NCI-H2081 treated with DMSO at 0.1 percent for 48 hours (cell line): ENCODE measurements at places on chromosomes 16 and 17.

GRCh38 chr17:13272296-13272695, 254.5 kb upstream of the ELAC2 start:
- no peak for DNase-seq

DNA sequence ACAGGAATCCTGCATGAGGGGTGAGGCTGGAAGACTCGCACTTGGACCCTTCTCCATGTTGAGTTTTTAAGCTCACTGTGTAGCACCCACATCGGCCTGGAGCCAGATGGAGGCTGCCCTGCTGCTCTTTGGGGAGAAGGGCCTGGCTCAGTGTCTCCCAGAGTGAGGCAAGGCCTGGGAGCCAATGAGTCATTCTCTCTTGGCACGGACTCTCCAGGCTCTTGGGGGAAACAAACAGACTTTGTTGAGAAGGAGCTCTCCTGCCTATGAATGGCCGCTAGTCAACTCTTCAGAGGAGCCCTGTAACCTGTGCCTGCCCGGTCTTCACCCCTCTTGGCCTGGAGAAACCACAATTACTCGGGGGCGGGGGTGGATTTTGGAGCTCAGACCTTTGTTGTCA, 50.8 kb upstream of the MAF start:
- no peak for DNase-seq

DNA sequence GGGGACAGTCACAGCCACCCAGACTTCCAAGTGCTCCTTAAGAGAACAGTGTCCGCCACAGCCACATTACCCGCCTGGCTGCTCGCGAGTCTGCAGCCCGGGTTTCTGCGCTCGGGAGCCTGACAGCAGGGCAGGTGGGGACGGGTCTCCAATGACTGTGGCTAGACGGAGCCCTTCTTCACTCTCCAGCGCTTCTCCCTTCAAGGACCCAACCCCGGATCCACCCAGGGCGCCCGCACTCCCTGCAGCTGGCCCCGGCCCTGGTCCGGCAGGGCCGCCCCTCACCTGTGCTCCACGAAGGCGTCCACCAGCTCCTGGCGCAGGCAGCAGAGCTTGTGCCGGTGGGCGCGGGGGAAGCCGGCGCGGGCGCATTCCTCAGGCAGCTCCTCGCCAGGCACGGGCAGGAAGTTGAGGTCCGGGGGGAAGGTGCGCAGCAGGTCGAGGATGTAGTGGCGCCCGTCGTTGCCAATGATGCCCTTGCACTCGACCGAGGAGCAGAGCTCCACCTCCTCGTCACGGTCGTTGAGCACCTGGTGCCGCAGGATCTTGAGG, 13.9 kb downstream of the CLUH start:
- DNase-seq: no peak

GRCh38 chr16:13503960-13504635, 415.9 kb upstream of the ERCC4 start:
- no peak for DNase-seq

DNA sequence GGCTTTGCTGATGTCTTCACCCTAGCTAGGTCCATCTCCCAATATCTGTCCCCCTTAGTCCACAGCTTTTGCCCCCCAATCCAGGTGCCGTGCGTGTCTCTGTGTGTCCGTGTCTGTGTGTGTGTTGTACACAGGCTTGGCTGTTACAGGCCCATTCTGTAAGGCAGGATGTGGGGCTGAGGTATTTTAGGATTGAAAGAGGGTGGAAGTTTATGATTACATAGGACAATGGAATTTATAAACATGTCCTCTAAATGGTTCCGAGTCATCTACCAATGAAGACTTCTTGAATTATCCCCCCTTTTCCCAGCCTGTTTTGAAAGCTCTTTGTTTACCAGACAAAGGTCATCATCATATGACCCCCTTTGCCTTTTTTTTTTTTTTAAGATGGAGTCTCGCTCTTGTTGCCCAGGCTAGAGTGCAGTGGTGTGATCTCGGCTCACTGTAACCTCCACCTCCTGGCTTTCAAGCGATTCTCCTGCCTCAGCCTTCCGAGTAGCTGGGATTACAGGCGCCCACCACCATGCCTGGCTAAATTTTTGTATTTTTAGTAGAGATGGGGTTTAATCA, 21.9 kb downstream of the ACE start:
- DNase-seq: no peak

GRCh38 chr16:3065069-3065741, at the start of gene IL32:
TSS of gene IL32 (plus strand) at chr16:3065640. CDS start at chr16:3065812, 172 bp downstream.
- no peak for DNase-seq

GRCh38 chr17:51059781-51060180, 60.9 kb downstream of the SPAG9 start:
- DNase-seq: no peak

DNA sequence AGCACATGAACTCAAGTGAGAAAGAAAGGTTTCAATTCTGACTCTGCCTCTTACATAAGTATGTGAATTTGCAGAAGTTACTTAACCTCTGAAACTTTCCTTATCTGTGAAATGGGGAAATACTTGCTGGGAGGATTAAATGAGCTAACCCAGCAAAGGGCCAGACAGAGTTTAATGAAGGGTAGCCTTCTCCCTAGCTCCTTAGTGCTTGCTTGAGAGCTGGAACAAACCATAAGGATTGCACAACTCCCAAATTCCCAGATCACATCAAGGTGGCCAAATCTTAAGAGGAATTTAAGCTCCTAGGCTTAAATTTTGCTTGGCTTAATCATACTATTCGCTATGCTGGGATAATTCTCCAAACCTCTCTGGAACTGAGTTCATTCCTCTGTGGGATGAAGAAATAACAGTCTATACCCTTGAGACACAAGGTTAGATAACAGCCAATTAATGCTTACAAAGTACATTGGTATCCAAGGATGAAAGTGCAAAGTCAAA, 11.8 kb upstream of the WSB1 start:
- no peak for DNase-seq

DNA sequence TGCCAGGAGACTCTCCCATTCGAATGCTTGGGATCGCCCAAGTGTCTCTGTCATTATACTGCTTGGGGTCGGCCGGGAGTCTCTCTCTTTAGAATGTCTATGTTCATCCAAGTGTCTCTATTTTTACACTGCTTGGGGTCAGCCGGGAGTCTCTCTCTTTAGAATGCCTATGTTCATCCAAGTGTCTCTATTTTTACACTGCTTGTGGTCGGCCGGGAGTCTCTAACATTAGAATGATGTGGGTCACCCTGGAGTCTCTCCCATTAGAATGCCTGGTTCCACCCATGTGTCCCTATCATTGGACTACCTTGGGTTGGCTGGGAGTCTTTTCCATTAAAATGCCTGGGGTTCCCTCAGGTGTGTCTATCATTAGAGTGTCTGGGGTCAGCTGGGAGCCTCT, 2230.4 kb downstream of the TP53TG3F start:
- DNase-seq: no peak

DNA sequence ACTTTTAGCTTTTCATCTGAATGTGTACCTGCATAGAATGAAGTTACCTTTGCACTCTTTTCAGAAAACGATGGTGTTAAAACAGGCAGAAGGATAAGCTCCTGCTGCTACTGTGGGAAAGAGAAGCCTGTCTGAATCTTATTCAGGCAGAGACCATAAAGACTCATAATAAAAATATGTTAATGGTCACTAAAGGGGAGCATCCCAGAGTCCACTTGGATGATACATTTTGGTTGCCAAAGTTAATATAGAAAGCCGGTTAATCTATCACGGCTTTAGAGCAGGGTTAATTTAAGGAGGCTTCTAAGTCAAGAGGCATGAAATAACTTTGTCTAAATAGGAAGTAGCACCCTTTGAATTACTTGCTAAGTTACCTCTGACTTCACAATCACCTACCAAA, 2.9 kb downstream of the MARCHF10 start:
- DNase-seq: no peak

DNA sequence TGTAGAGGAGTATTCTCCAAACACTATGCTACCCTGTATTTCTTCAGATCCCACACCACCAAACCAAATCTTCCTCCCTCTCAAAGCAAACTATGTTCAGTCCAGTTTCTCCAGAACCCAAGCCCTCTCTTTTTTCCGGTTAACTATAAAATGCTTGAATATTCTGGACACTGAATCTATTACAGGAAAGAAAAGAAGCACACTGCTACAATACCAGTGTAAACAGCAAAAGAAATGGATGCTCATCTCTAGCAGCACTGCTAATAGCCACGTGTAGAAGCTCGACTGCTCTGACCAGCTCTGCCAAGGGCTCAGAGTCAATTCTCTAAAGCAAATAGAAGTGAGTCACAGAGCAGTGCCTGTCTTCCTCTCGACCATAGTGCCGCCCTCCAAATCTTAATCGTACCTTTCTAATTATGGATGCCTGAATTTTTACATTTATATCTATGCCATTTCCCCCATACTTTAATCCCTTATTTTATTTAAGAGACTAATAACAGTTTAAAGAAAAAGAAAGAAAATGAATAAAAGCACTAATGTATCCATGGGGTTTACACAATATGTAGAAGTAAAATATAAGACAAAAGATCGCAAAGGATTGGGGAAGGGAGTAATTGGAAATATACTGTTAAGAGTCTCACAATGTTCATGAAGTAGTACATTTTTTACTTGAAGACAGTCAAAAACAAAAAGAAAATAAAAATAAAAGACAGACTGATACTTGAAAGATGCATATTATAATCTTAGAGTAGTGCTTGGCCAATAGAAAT, 154.5 kb downstream of the PARN start:
- DNase-seq: no peak

DNA sequence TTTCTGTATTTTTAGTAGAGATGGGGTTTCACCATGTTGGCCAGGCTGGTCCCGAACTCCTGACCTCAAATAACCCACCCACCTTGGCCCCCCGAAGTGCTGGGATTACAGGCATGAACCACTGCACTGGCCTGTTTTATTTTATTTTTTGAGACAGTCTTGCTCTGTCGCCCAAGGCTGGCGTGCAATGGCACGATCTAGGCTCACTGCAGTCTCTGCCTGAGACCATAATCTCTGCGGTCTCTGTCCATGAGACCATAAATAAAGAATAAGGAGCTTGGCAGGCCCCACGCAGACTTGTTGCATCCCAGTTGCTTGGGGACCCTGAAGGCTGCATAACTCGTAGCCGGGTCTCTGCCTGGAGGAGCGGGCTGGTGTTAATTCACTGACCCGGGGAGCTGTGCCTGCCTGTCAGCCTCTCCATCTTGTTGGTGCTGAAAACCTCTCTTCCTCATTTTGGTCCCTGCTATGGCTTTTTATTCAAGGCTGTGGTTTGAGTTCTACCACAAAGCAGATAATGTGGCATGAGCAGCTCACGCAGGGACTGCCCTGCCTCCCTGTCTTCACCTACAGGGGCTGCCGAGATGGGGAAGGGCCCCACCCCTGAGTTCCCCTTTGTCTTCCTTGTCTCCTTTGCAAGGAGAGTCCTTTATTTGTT, 82.1 kb downstream of the MSI2 start:
- DNase-seq: no peak

DNA sequence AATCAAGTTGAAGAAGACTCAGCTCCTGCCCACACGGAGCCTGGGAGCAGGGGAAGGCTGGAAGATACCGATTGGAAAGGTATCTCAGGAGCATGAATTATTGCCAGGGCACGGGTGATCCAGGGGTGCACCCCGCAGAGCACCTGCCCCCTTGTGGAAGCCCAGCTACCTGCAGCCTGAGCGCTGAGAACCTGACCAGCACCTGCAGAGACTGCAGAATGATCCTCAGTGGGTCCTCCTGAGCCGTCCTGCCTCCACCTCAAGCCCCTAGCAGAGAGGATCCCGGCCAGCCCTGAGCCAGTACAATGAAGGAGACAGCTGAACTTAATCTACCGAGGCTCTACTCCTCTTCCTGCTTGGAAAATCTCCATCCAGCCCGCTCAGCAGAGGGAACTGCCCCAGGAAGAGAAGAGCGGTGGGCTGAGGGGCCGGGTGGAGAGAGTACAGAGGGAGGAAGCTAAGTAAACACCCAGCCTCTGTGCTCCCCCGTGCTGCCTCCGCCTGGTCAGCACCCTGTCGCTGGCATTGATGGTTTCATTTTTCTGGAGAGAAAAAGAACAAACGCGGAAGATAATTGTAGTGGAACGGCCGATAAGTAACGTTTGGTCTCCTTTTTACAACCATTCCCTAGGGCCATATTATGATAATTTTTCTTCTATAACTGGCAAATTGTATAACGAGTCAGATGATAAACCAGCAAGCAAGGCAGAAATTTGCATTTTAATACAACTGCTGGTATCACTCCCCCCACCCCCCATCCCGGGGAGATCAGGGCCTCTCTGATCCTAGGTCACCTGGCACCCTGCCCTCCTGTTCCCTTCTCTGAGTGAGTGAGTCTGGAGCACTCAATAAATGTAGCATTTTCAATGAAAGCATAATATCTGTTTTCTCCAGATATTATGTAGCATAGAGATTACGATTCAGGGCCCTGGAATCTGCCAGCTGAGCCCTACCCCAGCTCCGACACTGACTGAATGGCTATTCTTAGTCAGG, 204.5 kb upstream of the RPL38 start:
- DNase-seq: peak; percentile 33

DNA sequence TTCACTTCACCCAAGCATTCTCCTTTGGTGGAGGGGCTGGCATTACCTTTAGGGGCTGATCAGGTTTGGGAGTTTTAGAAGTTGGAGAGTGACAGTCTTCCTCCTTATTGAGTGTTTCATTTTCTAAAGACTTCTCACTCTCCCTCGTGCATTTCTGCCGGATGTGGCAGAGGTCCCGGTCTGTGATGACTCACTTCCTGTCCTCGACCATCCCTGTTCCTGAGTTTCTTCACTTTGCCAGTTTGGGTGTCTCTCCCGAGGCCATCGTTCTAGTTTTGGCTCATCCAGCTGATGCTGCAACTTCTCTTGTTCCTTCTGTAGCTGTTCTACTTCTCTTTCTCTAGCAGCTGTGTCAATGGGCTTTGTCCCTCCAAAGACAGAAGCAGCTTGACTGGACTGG, 104.3 kb downstream of the PHKB start:
- no peak for DNase-seq

DNA sequence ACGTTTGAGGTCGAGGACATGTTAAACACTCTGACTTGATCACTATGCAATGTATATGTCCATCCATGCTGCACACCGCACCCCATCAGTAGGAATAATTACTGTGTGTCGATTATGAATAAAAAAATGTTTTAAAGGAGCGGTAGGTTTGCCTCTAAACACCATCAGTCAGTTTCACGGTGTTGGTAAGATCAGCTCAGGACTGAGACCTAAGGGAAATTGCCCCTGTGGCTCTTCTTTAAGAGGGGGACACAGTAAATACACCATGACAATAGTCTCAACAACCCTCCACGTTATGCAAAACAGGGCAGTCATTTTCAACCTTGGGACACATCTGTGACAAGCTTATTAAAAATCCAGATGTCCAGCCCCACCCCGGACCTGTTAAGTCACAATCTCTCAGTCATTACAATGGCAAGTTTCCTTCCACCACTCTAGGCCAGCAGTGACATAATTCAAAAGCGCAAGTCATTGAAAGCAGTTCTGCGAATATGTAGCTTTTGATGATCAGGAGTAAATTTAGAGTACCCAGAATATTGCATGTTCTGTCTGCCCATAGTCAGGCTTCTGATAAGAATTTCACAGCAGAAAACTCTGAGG, 1.2 kb downstream of the ATMIN start:
- no peak for DNase-seq

GRCh38 chr17:37147301-37147812, 198.6 kb downstream of the AATF start:
- no peak for DNase-seq

GRCh38 chr17:78999056-78999768, 10.4 kb downstream of the CANT1 start:
- DNase-seq: no peak
